HCT116 (cell line): ENCODE measurements at places on chromosomes 4 and X. TPM values are rescaled to one million over a fixed set of nuclear protein-coding genes. Genes with fewer than 3 reads are reported as not detected.

DNA sequence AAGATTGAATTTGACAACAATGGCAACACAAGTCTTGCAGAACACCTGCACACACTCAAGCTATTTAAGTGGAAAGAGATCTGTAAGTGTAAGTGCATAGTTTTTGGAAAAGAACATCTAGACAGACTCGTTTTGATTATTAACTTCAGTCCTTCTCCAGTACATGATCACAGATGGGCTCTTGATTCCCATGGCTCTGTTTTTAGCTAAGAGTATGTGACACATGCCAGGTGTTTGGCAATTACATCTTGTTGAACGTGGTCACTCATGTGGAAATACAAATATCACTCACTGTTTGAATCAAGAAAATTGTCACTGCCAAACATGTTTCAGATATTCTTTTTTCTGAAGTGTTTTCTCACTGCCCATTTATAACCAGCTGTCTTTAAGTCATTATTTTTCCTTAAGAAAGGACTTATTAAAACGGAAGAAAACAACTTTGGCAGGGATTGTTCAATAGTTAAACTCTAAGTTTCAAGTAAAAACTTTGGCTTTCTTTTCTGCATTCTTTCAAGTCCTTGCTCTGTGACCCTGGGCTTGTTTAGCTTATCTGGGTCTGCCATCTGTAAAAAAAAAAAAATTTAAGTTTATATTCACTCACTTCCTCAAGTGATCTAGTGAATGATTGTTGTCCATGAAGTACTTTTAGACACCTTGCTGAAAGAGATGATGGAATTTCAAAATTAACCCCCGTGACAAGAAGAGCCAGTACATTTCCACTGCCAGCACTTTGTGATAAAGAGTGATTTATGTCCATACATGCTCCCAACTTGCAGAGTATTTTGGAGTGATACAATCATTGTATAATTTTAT lies 125.4 kb downstream of the ATXN3L start:
- H3K27ac ChIP-seq = no peak overlapping the region
- no peak overlapping the region for H3K4me3 ChIP-seq
- H3K27me3 ChIP-seq = no peaks in the 10 kb centered on the region
- DNase-seq = no peak
- H3K36me3 ChIP-seq = no peaks in the 10 kb centered on the region

GRCh38 chr4:54902271-54902670 lies 223.1 kb downstream of the KDR start:
- no peaks in the 10 kb centered on the region for H3K27me3 ChIP-seq
- H3K27ac ChIP-seq = no peak overlapping the region
- no peaks in the 10 kb centered on the region for H3K36me3 ChIP-seq
- no peak overlapping the region for H3K4me3 ChIP-seq

- H3K4me3 ChIP-seq = no peak overlapping the region
- H3K27me3 ChIP-seq = no peaks in the 10 kb centered on the region
- no peak for DNase-seq
- no peak overlapping the region for H3K27ac ChIP-seq
Observed at GRCh38 chr4:173005912-173006633, 162.5 kb upstream of the GALNT7 start.

The RGS12 gene
- total RNA-seq = 22.2 TPM

The DDX53 gene
- total RNA-seq = not detected
